ENCODE measurements at places on chromosomes 13 and 19.

GRCh38 chr19:15562861-15563260 is 52.2 kb upstream of the CYP4F8 start:
- DNase-seq: no peak

- DNase-seq: peak; percentile 1
Measured at GRCh38 chr19:53308339-53308811, 25.2 kb upstream of the ZNF845 start.

GRCh38 chr13:29589967-29590366 is 5.5 kb downstream of the SLC7A1 start:
- DNase-seq: no peak

- DNase-seq: peak; percentile 95
Measured at GRCh38 chr19:47608969-47609905, at the start of gene BICRA. BICRA (plus strand) TSS chr19:47609134; CDS start chr19:47673575, 64,441 bp downstream.
